Daoy (cell line): ENCODE measurements at places on chromosomes 4 and X.

- DNase-seq, result no peak
Measured at GRCh38 chr4:170111085-170111484, 21.3 kb upstream of the AADAT start.

DNA sequence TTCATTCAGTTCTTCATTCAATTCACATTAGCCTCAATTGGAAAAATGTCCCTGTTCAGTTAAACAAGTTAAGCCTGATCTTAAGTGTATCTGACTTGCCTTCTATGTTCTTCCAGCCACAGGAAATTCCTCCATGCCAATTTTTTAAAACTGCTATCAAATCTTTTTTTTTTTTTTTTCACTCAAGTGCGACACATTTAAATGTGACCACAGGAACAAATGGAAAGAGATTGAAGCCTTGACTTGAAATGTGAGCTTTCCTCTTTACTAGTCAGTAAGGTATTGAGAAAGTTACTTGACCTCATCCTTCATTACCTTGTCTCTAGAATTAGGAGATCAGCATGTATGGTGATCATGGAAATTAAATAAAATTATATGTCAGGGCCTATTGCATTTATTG lies 165.1 kb downstream of the SLIT2 start:
- DNase-seq, result no peak

DNA sequence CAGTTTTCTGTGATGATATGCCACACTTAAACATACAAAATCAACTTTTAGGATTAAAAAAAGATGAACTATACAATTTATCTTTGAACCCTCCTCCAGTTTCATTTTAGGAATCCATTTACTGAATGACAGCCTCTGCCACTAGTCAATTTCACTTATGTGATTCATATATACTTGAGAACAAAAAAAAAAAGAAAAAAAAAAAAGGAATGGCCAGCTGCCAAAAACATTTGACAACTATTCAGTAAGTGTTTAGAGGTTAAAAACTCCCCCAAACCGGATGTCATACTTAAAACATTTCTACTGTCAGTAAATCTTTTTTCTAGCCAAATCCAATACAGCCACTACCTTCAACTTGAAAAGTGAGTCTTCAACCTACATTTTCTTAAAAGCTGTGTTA lies 266.7 kb upstream of the MAGEB2 start:
- no peak for DNase-seq

DNA sequence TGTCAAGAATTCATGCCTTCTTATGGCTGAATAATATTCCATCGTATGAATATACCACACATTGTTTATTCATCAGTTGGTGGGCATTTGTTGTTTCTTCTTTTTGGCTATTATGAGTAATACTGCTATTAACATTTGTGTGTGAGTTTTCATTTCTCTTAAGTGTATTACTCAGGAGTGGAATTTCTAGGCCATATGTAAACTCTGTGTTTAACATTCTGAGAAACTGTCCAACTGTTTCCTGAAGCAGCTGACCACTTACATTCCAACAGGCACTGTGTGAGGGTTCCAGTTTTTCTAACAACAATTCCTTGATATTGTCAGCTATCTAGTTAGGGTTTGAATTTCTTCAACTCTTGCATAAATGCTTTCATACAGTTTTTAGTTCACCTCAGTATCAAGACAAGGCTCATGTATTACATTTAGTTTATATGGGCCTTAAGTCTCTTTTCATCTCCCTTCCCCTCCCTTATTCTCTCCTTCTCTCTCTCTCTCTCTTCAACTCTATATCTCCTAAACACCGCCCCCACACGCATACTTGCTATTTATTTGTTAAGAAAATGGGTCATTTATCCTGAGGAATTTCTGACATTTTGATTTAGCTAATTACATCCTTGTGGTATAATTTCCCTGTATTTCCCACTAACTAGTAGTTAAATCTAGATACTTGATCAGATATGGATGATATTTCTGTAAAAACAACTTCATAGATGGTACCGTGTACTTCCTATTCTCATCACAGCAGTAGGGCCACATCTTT lies 77.4 kb downstream of the WDR19 start:
- no peak for DNase-seq

DNA sequence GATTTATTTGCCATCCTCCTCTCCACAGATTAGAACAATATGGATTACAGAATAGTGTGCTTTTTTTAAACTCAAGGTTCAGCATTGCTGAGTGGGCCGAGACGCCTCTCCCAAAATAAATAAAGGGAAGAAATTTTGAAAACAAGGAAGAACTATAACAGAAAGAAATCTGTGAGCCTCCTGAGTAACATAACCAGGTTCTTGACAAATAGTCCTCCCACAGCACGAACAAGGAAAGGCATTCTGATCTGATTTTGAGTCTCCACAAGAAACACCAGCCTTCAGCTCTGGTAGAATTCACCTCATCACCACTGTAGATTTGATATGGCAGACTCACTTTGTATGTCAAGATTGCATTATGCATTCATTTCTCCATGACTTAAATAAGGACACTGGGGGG lies 173.6 kb downstream of the HHIP start:
- DNase-seq, result no peak

DNA sequence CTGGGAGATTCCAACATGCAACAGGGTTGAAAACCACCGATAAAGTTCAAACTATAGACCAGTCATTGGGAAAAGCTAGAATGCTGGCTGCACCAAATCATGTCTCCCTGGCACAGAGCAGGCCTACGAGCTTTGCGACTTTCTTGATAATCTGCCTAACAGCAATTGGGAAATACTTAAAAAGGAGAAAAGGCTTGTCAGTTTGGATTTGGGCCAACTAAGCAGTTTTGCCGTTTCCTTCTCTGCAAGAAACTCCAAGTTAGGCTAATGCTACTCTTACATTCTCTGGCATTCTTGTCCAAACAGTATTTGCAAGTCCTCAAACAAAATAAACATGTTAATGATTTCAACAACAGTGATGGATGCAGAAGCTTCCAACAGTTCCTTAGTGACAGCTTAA lies 87.9 kb downstream of the PDK3 start:
- DNase-seq, result no peak

DNA sequence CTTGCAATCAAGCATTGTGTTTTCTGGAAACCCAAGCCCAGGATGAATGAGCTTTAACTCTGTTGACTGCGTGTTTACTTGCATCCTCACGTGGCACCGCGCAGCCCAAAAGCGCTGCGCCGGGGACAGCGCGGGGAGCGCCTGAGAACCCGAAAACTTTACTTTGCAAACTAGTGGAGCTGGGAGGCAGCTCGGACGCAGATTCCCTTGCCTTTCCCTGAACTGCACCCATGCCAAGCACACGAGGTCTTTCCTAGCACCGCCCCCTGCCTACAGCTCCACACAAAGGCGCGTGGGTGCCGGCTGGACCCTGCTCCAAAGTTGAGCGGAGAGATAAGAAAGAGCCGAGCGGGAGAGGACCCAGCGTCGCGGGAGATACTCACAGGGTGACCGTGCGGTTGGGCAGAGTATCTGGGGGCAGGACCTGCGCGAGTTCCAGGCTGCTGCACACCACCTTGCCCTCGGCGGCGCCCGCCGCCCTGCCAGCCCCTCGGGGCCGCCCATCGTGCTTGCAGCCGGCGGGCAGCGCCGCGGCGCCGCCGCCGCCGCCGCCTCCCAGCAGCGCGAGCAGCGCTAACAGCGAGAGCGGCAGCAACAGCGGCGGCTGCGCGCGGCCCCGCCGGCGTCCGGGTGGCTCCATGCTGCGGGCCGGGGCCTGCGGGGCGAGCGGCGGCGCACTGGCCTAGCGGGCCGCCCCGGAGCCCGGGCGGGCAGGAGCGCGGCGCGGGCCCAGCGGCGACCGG lies 550 bp downstream of the ADGRA3 start:
- DNase-seq, result peak; percentile 82

GRCh38 chr4:94686086-94686485 lies 71.7 kb upstream of the BMPR1B start:
- DNase-seq, result no peak

GRCh38 chr4:22957774-22958309 lies 265.1 kb downstream of the GBA3 start:
- DNase-seq, result no peak

GRCh38 chr4:53919535-53919934 lies 144.9 kb downstream of the CHIC2 start:
- DNase-seq, result no peak

DNA sequence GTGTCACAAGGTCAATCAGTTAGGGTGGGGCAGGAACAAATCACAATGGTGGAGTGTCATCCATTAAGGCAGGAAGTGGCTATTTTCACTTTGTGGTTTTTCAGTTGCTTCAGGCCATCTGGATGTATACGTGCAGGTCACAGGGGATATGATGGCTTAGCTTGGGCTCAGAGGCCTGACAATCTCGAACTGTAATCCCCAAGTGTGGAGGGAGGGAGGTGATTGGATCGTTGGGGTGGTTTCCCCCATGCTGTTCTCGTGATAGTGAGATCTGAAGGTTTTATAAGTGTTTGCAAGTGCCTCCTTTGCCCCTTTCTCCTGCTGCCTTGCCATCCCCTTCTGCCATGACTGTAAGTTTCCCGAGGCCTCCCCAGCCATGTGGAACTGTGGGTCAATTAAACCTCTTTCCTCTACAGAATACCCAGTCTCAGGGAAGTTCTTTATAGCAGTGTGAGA lies 36.7 kb upstream of the STS start:
- peak; percentile 32 for DNase-seq
